G401 (cell line): ENCODE measurements at places on chromosomes 4 and X.

DNA sequence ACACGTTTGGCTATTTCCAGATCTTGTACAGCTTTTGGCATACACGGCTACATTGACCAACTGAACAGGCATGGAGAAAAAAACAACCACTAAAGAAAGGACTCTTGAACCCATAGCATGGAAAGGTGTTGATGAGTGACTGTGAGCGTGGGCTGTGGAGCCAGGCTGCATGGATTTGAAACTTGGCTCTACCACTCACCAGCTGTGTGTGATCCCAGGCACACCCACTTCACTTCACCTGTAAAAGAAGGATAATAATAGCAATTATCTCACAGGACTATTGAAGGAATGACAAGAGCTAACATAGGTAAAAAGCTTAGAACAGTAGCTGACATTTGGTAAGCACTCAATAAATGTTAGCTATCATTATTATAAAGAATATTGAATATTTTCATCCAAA is 301.7 kb upstream of the CPEB2 start:
- DNase-seq, result no peak

GRCh38 chrX:317424-318067 is 1.1 kb downstream of the GTPBP6 start:
- DNase-seq, result peak; percentile 7

DNA sequence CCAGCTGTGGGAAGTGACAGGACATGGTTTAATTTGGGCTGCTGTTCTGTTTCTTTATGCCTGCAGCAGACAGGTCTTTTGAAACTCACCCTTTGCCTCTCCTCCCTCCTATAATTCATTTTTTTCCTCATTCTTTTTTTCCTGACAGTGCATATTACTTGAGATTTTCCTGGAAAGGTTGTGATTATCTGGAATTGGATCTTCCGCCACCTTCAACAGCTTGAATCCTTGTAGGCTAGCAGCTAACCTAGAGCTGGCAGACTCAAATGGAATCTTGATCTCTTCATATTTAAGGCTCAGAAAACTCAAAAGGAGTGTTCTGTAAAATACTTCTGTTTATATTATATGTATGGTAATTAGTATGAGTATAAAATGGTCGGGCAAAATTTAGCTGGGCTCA is 49.3 kb upstream of the CLCN4 start:
- no peak for DNase-seq

- no peak for DNase-seq
Observed at GRCh38 chr4:3374011-3374645, 67.6 kb upstream of the HGFAC start.

DNA sequence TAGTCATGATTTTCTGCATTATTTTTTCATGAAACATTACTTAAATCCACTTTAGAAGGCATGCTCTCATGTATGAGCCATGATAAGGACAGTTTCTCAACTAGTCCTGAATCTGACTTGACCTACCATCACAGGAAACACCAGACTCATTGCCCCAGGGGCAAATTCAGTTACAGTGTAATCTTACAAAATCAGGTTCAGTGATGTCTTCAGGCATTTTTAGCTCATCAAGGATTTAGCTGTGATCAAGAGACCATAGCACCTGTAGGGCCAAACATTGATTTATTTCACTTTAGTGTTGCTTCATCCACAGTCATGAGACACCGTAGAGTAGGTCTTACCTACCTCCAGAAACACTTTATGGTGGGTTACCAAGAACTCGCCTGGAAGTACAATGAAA is 3.1 kb upstream of the TASL start:
- DNase-seq, result no peak

DNA sequence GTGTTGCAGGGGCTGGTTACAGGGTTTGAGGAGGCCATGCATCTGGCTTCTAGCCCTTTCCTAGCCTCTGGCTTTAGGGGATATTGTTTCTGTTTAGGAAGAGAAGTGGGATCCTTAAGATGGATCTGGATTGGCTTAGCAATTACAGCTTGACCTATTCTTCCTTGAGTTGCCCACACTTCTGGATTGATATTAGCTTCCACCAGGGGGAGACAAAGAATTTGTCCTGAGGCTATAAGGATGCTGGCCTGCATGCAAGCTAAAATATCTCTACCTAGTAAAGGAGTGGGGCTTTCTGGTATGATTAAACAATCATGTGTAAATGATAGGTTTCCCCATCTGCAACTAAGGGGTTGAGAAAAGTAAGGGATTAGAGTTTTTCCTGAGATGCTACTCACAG is 117.2 kb downstream of the TEX13C start:
- no peak for DNase-seq

DNA sequence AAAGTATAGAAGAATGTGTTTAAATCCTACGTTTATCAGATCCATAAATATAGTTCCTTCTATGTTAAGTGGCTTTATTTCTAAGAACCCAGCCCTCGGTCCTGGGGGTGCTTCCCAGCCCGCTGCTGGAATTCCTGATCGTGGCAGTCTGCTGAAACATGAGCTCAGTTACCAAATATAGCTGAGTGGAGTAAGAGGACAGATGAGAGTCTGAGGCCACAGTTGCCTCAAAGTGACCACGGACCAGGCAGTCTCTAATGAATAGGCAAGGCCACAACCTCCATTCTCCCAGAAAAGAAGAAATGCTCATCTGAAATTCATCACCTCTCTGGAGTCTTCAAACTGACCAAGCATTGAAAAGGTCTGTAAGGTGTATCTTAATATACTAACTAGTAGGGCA is at the start of gene PALLD:
Gene PALLD, plus strand, starts transcription at position 219 of the 400 bp plus-strand sequence.
- no peak for DNase-seq

DNA sequence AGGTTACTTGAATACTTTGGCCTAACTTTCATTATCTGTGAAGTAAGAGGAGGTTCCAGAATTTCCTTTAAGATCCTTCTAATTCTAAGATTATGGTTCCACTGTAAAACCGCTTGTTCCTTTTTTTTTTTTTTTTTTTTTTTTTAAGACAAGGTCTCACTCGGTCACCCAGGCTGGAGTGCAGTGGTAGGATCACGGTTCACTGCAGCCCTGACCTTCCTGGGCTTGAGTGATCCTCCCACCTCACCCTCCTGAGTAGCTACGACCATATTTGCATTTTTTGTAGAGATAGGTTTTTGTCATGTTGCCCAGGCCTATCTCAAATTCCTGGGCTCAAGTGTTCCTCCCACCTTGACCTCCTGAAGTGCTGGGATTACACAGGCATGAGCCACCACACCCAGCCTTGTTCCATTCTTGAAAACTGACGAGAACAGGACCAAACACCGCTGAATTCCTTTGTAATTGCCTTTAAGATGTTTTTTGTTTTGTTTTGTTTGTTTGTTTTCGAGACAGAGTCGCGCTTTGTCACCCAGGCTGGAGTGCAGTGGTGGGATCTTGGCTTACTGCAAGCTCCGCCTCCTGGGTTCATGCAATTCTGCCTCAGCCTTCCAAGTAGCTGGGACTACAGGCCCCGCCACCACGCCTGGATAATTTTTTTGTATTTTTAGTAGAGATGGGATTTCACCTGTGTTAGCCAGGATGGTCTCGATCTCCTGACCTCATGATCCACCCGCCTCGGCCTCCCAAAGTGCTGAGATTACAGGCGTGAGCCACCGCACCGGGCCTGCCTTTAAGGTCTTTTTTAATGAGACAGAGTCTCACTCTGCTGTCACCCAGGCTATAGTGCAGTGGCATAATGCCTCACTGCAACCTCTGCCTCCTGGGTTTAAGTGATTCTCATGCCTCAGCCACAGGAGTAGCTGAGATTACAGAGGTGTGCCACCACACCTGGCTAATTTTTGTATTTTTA is 6.8 kb downstream of the PDS5A start:
- no peak for DNase-seq

DNA sequence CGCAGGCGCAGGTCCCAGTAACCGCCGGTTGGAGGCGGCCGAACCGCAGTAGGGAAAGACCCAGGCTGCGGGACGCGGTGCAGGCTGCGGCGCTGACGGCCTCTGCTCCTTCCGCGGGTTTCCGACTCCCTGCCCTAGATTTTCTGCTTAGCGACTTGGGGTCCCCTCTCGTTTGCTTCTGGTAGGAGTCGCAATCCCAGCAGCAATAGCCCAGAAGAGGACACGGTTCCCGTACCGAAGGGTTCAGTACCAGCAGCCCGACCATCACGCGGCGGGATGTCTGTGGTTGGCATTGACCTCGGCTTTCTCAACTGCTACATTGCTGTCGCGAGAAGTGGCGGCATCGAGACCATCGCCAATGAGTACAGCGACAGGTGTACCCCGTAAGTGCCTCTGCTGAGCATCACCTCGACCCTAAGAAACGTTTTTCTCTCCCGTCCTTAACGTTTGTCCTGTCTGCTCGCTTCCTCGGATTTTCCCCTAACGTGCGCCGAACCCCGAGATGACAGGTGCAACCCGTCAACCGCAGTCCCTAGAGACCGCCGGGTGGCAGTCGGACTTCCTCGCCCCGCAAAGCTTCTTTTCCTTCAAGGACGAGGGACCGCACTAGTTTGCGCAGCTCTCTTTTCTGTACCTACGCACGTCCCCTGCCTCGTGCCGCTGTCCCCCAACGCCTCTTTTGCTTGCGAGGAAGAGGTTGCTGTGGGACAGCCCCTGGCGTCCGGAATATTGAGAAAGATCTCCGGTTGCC is at the start of gene HSPA4L:
Gene HSPA4L, plus strand, starts transcription at position 48 of the 751 bp plus-strand sequence. Its CDS starts 229 bp downstream, at position 277.
- DNase-seq, result peak; percentile 79

- no peak for DNase-seq
Observed at GRCh38 chrX:40056420-40056819, 41.3 kb downstream of the BCOR start.

GRCh38 chrX:111041018-111041462 is 55.0 kb upstream of the PAK3 start:
- no peak for DNase-seq

GRCh38 chrX:72366701-72367454 is 61.2 kb upstream of the CITED1 start:
- no peak for DNase-seq

GRCh38 chr4:122313006-122313646 is 65.7 kb upstream of the ADAD1 start:
- DNase-seq, result no peak

DNA sequence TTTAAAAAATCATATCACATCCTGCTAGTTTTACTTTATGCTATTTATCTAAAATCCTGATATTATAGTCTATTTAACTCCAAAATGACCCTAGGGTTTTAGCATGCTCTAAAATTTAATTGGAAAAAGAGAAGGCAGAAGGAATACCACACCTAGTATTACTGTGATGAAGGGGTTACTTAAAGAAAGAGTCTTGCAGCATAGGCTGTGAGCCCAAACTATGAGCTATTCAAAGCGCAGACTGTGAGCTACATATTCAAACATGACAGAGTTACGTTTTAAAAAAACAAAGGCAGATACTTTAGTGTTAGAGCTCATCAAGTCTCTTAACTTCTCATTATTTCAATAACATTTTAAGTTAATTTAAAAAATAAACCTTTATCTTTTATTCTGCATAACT is 247.7 kb upstream of the ETNPPL start:
- no peak for DNase-seq

DNA sequence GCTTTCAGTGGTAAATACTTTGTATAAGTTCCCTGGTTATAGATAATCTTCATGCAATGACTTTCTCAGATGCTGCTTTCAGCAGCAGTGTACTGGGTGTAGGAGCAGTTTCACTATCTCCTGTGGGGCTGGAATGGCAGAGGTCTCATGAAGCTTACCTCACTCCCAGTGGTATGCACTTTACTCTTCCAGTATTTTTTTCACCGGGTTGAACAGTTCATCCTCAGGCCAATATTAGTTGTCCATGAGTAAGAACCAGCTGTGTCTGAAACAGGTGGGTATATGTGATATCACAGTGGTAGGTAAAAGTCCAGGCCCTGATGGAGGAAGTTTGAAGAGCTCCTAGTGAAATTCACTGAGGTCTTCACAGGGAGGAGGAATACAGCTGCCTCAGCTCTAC is 351.5 kb upstream of the EMCN start:
- DNase-seq, result no peak

DNA sequence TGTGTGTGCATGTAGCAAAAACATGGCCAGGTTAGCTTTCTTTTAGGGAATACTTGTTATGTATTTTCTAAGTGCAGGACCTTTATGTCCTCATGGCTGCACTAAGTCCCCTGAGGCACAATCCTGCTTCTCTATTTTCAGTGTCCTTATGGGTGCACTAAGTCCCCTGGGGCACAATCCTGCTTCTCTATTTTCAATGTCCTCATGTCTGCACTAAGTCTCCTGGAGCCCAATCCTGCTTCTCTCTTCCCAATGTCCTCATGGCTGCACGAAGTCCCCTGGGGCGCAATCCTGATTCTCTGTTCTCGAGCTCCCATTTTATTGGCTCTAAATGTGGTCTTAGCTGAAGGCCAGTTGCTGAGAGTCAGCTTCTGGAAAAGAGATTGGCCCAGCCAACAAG is 49.7 kb upstream of the GPRIN3 start:
- no peak for DNase-seq

- no peak for DNase-seq
Observed at GRCh38 chrX:101190736-101191135, 28.9 kb upstream of the DRP2 start.

GRCh38 chr4:80897537-80898303 is 132.8 kb upstream of the BMP3 start:
- DNase-seq, result no peak

- no peak for DNase-seq
Observed at GRCh38 chrX:52280812-52281211, 88.0 kb upstream of the XAGE2 start.

- no peak for DNase-seq
Observed at GRCh38 chr4:109614466-109614865, 54.4 kb downstream of the MCUB start.

DNA sequence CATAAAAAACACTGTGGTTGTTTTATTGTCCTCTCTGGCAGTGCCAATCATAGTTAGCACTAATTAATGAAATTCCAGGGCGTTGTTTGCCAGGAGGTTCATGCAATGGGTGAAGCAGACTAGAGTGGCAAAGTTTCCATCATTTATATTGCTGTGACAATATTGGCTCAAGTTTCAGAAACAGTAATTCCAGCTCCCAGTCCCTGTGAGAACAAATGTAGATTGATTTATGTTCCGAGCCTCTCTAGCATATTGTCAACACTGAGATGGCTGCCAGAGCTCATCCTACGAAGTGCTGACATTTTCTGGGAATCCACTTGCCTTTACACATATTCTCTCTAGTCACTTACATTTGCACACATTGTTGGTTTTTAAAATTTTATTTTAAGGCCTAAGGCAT is 440.0 kb upstream of the IGFBP7 start:
- no peak for DNase-seq

DNA sequence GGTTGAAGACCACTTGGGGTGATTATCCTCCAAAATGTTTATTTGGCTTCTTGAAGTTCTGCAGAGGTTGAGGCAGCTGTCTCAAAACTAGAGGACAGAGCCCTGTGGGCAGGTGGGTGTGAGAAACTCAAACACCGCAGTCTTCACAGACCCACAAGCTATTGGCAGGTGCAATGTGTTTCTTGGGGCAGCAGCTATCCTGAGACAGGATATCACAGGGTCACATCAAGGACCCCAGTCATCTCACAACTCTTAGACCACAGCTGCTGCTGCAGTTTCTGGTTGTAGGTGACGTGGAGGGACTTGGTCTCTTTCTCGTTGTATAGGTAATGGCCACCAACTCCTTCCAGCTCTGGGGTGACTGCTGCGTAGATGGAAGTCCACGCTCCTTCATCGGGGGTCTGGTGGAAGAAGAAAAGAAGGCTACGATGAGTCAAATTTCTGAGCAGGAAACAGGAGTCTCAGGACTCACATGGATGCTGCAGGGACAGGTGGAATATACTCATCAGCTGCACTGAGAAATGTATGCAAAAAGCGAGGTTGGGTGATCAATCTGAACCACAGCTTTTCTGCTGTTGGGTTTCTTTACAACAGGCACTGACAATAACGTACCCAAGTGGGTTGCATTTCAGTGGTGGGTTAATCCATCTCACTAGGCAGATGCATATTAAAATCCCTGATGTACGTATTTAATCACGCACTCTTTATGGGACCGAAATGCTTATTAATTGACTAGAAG is 279.8 kb downstream of the DHRSX start:
- no peak for DNase-seq

- no peak for DNase-seq
Observed at GRCh38 chr4:55437356-55437796, 41.6 kb downstream of the TMEM165 start.
